ENCODE measurements at places on chromosomes 4 and X.

- no peak for DNase-seq
Observed at GRCh38 chrX:65587616-65588526, 53.3 kb upstream of the LAS1L start.

DNA sequence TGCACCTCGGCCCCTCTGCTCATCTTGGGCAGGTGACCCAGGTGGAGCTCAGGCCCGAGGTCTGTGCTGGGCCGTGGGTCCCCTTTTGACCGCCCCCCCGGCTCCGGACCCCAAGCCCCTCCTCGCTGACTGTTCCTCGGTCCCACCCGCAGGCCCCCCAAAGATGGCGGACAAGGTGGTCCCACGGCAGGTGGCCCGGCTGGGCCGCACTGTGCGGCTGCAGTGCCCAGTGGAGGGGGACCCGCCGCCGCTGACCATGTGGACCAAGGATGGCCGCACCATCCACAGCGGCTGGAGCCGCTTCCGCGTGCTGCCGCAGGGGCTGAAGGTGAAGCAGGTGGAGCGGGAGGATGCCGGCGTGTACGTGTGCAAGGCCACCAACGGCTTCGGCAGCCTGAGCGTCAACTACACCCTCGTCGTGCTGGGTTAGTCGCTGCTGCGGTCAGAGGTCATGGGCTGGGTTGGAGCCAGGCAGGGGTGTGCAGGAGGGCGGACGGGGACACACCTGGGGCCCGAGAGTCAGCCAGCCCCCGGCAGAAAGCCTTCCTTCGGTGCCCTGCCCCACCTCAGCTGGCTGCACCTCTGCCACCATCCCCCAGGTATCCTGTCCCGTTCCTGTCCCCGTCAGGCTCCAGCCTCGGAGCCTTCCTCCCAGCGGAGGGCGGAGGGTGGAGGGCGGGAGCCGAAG, 10.8 kb downstream of the FGFRL1 start:
- DNase-seq, result no peak

DNA sequence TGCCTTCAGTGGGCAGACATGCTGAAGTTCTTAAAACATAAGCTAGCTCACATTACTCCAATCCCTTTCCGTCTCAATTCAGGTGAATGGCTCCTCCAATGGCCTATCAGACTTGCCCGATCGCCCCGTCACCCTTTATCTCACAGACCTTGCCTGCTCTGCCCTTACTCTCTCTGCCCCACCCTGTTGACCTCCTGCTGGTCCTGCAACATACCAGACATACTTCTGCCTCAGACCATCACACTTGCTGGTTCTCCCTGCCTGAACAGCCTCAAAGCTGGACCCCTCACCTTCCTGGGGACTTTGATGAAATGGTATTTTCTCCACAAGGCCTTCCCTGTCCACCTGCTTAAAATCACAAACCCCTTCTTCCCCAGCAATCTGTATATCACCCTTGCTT, 340.1 kb upstream of the NR3C2 start:
- DNase-seq, result no peak

DNA sequence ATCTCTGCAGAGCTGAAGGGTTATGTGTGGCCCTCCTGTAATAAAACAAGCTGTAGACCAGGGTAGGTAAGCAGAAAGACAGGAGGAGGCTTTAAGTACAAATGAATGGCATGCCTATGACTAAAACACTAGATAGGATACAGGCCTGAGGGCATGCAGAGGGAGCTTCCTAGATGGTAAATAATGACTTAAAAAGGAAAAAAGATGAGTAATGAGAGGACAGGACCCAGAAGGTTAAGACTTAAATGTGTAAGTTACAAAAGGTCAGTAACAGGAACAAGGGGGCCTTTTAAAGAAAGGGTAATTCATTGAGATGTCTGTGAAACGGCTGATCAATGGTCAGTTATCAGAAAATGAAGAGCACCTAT, 194.8 kb downstream of the SOWAHB start:
- no peak for DNase-seq

DNA sequence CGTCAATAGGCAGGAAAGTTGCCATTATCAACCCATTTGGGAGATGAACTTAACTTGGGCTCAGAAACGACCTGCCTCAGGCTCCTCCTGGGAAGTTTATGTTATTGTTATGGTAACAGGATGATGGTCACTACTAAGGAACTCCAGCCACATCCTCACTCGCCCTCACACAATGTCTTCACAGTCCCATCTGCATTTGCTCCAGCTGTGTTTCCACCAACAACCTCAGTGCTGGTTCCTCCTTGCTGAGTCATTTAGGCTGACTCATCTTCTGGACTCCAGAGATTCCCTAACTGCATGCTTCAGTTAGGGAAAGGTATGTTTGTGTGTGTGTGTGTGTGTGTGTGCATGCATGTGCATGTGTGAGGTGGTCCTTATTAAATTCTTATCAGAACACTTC, 293.4 kb upstream of the BOD1L1 start:
- peak; percentile 100 for DNase-seq

- no peak for DNase-seq
Observed at GRCh38 chr4:106195435-106195950, 120.5 kb downstream of the TBCK start.
